Heart right ventricle (tissue), 16 donors: ENCODE measurements at places on chromosomes 12 and 14. TPM values are rescaled to one million over a fixed set of nuclear protein-coding genes. Genes with fewer than 3 reads are reported as not detected.
A peak's percentile ranks its signal among the peaks of the same experiment; 100 is the strongest.

- H3K36me3 ChIP-seq: no peaks in the 10 kb centered on the region
- no peaks in the 10 kb centered on the region for H3K27me3 ChIP-seq
- no peak overlapping the region for H3K27ac ChIP-seq
- no peak overlapping the region for H3K4me3 ChIP-seq
Observed at GRCh38 chr14:53900499-53900898, 56.1 kb downstream of the BMP4 start.

DNA sequence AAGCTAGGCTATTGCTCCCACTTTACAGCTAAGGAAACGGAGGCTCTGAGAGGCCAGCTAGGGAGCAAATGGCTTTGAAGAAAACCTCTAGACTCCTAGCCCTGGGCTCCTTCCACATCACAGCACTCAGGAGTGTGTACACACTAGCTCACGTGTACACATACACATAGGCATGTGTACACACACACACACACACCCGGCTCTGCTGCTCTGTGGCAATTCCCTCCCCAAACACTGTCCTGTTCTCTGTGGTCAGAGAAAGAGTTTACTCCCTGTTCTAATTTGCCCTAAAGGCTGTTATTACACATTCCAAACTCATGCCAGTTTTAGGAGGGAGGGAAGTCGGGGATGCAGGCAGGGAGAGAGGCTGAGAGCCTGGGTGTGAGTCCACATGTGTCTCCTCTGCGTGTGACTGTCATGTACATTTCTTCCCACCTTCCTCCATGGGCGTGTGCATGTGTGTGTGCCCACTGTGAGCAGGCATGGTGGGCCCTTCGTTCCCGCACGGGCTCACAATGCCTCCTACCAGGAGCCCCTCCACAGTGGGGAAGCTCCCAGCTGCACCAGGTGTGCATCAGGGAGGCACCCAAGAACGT, 14.2 kb downstream of the TRPV4 start:
- H3K27ac ChIP-seq: no peak overlapping the region
- H3K36me3 ChIP-seq: no peaks in the 10 kb centered on the region
- no peaks in the 10 kb centered on the region for H3K4me1 ChIP-seq
- no peak for DNase-seq
- no peak overlapping the region for H3K4me3 ChIP-seq
- no peaks in the 10 kb centered on the region for H3K27me3 ChIP-seq

DNA sequence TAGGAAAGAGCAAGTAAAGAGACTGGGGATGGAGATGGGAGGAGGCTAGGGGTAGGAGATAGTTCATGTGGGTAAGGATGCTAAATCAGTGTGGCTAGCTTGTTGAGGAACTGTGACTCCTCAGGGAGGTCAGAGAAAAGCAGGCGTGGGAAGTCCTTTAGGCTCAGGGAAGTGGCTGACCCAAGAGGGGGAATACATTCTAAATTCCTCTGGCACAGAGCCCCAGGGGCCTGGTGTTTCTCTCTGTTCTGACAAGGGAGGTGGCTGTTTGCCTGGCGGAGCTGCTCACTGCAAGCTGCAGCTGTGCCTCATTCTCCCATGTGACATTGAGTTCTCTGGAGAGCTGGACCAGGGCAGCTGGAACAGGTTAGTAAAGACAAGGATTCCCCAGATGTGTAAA, 152.2 kb upstream of the SLC38A2 start:
- H3K36me3 ChIP-seq: no peaks in the 10 kb centered on the region
- DNase-seq: peak; percentile 85
- peak overlapping the region; percentile 76 for H3K27ac ChIP-seq
- H3K4me1 ChIP-seq: peaks cover 29% of the 10 kb centered on the region
- H3K4me3 ChIP-seq: no peak overlapping the region
- no peaks in the 10 kb centered on the region for H3K27me3 ChIP-seq

DNA sequence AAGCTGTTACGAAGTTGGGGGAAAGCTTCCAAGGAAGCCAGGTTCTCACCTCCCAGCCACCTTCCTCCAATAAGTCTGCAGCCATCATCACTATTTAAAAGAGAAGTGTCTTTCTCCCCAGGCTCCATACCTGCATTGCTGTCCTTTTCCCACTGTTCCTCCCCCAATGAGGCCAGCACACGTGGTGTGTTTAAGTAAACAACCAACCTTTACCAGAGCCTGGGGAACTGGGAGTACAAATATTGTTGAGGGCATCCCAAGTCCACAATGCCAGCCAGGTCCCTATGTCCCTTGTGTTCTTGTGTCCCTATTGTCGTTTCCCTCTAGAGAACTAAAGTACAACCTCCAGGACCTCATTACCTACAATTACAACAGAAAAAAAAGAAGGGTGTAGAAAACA, 49.2 kb upstream of the PNMA1 start:
- H3K27ac ChIP-seq: no peak overlapping the region
- H3K27me3 ChIP-seq: no peaks in the 10 kb centered on the region
- H3K4me3 ChIP-seq: no peak overlapping the region
- no peaks in the 10 kb centered on the region for H3K36me3 ChIP-seq
- no peak for DNase-seq

GRCh38 chr12:25623816-25624215, 70.7 kb upstream of the LMNTD1 start:
- H3K27me3 ChIP-seq: no peaks in the 10 kb centered on the region
- H3K4me3 ChIP-seq: no peak overlapping the region
- H3K27ac ChIP-seq: no peak overlapping the region
- DNase-seq: no peak

MTRFR gene
- total RNA-seq: 10.9 TPM

CARMIL3 gene
- not detected for total RNA-seq
